ENCODE measurements at places on chromosomes 4 and X.

DNA sequence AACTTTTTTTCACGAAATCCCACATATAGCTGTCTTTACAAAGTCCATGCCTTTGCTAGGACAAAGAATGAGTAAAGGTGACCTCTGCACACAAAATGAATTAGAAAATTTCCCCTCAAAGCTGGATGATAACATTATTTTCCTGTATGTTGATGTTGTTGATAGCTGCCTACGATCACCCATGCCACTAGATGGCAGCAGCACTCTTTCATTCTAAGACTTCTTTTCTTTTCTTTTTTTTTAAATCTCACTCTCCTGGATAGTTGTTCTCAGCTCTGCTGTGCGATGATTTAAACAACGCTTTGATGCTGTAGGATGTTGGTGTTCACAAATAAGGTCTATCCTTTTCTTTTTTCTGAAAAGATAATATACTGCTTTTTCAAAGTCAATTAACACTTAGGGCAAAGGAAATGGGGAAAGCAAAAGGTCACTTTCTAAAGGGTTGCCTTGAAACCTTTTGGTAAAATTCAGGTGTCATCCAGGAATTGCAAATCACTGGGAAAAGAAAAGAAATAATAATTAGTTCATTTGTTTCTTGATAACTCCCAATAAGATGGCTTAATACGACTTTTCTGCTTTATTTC, 266.8 kb downstream of the C4orf33 start:
- no peak overlapping the region for H3K27ac ChIP-seq
- H3K27me3 ChIP-seq = no peaks in the 10 kb centered on the region
- peak; percentile 81 for DNase-seq

- H3K4me3 ChIP-seq = no peak overlapping the region
- peak; percentile 63 for DNase-seq
- no peaks in the 10 kb centered on the region for H3K4me1 ChIP-seq
- H3K27ac ChIP-seq = no peak overlapping the region
- no peaks in the 10 kb centered on the region for H3K27me3 ChIP-seq
- no peaks in the 10 kb centered on the region for H3K36me3 ChIP-seq
Measured at GRCh38 chr4:107736924-107737448, 17.0 kb upstream of the PAPSS1 start.

DNA sequence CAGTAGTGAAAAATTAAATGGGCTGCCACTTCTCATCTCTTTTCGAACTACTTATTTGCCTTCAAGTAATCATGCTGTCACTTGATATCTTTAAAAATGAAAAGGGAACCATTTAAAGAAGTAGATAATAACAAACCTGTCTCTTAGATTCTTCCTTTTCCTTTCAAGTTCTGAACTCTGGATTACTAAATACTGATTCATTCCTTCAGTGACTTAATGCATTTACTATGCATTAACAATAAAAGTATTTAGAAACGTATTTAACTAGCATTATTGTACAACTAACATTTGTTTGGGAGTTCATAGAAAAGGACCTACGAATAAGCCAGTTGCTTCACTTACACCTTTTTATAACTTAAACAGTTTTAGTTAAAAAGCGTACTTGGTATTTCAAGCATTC, 61.1 kb upstream of the RAB33B start:
- no peak overlapping the region for H3K27ac ChIP-seq
- peaks cover 3% of the 10 kb centered on the region for H3K36me3 ChIP-seq
- H3K27me3 ChIP-seq = no peaks in the 10 kb centered on the region
- H3K4me3 ChIP-seq = no peak overlapping the region
- no peak for DNase-seq
- no peaks in the 10 kb centered on the region for H3K4me1 ChIP-seq

DNA sequence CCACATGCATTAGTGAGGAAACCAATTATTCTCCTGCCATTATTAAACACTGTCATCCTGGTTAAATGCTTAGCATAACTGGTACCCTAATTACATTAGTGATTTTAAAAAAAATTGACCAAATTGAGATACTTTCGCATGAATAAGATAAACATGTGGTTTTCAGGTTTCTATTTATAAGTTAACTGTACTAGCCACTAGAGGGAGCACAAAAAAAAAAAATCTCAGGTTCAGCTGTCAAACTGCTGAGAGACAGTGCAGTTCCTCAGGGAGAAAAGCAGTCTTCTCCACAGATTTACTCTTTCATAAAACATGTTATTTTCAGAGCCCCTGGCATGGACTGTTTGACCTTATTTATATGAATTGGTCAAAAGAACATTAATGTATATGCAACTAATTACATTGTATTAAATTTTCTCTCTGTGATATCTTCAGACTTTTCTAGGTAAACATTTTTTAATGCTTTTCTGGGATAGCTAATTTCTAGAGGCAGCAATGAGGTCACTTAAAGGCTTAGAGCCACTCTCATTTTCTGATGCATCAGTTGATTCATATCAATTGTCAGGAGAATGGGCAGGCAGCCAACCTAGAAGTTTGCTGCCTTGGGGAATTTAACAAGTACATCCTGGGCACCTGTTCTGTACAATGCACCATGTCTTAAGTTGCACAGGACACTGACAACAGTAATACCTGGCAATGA, 167.5 kb downstream of the CDS1 start:
- DNase-seq = peak; percentile 11
- no peak overlapping the region for H3K4me3 ChIP-seq
- no peaks in the 10 kb centered on the region for H3K27me3 ChIP-seq
- peaks cover 11% of the 10 kb centered on the region for H3K36me3 ChIP-seq
- H3K4me1 ChIP-seq = no peaks in the 10 kb centered on the region

- no peak overlapping the region for H3K27ac ChIP-seq
- H3K27me3 ChIP-seq = peaks cover 2% of the 10 kb centered on the region
- H3K4me1 ChIP-seq = no peaks in the 10 kb centered on the region
- no peak for DNase-seq
- H3K36me3 ChIP-seq = no peaks in the 10 kb centered on the region
- no peak overlapping the region for H3K4me3 ChIP-seq
Measured at GRCh38 chrX:36950495-36951253, 57.5 kb upstream of the FAM47C start.

DNA sequence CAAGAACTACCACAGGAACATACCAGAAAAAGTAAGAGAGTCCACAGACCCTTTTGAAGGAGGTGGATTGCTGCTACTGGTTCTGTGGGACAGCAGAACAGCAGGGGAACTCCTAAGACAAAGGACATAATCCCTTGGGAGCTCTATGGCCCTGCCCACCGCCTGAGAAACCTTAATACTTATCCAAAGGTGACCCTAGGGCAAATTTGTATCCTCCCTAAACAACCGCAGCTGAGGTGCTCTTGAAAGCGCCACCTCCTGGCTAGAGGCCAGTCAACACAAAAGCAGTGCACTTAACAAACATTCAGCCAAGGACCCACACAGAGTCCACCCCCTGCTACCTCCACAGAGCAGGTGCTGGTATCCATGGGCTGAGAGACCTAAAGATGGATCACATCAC, 136.8 kb downstream of the ADAM29 start:
- H3K4me3 ChIP-seq = no peak overlapping the region
- H3K4me1 ChIP-seq = no peaks in the 10 kb centered on the region
- no peaks in the 10 kb centered on the region for H3K36me3 ChIP-seq
- no peak overlapping the region for H3K27ac ChIP-seq
- no peak for DNase-seq
- no peaks in the 10 kb centered on the region for H3K27me3 ChIP-seq

DNA sequence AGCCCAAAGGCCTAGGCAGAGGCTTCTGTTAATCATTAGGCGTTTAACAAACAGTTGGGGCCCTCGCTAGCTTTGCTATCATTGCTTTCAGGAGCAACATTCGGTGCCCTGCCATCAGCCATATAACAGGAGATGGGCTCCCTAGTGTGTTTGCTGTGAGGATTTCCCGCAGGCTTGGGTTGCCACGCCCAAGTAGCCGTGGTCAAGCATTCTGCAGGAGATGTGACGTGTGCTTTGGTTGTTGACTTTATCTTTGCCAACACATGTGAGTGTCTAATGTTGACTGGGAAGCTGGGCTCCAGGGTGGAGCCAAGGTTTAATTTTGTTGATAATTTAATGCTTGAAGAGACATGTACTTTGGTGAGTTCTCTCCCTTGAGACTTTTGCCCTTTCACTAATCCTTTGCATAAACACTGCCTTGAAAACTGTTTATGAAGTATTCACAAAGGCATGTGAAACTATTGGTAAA, 184.6 kb upstream of the KIT start:
- DNase-seq = no peak
- no peaks in the 10 kb centered on the region for H3K27me3 ChIP-seq
- H3K4me1 ChIP-seq = no peaks in the 10 kb centered on the region

DNA sequence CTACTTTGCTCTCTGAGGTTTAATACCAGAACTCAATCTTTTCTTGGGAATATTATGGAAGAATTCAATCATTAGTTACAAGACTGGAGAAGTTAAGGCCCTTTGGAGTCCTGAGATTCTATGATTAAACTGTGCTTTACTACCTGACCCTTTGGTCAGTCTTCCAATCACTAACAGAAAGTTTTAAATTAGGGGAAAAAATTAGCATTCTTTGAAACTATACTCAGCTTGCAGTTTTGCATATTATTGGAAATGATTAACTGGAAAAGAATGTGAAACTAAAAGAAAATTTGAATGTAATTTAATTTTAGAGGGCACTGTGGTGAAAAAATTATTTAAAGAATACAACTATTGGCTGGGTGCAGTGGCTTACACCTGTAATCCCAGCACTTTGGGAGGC, 18.7 kb upstream of the GPR34 start:
- no peak overlapping the region for H3K4me3 ChIP-seq
- no peak overlapping the region for H3K27ac ChIP-seq
- H3K36me3 ChIP-seq = peaks cover 4% of the 10 kb centered on the region
- DNase-seq = no peak
- H3K4me1 ChIP-seq = no peaks in the 10 kb centered on the region

- no peak for DNase-seq
- no peak overlapping the region for H3K27ac ChIP-seq
- no peak overlapping the region for H3K4me3 ChIP-seq
- peaks cover 52% of the 10 kb centered on the region for H3K36me3 ChIP-seq
- H3K4me1 ChIP-seq = no peaks in the 10 kb centered on the region
Measured at GRCh38 chr4:105257817-105258495, 111.3 kb downstream of the TET2 start.

GRCh38 chr4:184416913-184417734, 57.2 kb downstream of the IRF2 start:
- H3K4me1 ChIP-seq = no peaks in the 10 kb centered on the region

GRCh38 chr4:2370597-2371320, 47.7 kb downstream of the ZFYVE28 start:
- H3K27ac ChIP-seq = no peak overlapping the region
- H3K4me1 ChIP-seq = peaks cover 2% of the 10 kb centered on the region
- H3K4me3 ChIP-seq = peak overlapping the region; percentile 25
- no peaks in the 10 kb centered on the region for H3K36me3 ChIP-seq

DNA sequence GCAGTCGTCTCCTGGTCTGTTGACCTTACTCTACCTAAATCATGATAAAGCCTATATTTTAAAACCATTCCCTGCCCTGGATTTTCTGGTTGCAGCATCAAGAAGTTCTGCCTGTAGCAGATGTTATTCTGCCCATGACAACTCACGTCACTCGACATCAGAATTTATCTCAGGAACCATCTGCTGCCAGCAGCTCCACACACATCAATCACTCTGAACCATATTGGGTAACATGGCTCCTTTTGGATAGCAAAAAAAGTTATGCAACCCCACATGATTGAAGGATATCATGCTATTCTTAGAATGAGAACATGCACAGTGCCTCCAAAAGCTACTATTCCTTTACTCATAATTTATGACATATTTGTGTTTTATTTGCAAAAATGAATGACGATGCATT, 341.4 kb downstream of the DHRSX start:
- H3K27ac ChIP-seq = no peak overlapping the region
- no peaks in the 10 kb centered on the region for H3K36me3 ChIP-seq
- no peaks in the 10 kb centered on the region for H3K4me1 ChIP-seq
- no peak for DNase-seq
- no peak overlapping the region for H3K4me3 ChIP-seq

DNA sequence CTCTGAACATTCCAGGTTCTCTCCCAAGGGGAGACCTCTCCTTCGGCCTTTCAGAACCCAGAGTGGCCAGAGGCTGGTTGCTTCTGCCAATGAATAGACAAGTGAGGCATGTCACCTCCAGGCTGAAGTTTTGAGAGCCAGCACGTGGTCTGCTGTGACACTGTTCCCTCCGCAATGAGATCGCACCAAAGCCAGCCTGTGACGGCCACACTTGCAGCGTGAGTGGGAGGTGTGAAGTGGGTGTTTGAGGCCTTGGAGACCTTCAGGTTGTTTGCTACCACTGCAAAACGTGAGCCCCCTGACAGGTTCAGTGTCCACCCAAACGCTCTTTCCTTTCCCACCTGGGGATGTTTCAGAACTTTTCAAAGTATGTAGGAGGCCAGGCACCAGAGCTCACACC, 81.0 kb downstream of the WFS1 start:
- H3K36me3 ChIP-seq = no peaks in the 10 kb centered on the region
- H3K4me1 ChIP-seq = no peaks in the 10 kb centered on the region
- peaks cover 36% of the 10 kb centered on the region for H3K27me3 ChIP-seq

DNA sequence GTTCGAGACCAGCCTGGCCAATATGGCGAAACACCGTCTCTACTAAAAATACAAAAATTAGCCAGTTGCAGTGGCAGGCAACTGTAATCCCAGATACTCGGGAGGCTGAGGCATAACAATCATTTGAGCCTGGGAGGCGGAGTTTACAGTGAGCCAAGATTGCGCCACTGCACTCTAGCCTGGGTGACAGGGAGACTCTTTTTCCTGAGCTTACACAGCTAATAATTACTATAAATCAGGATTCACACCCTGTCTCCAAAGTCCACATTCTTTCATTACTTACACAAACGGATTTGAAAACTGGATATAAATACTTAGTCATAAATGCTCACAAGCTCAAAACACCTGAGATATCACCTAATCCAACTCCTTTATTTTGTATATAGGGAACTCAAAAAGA, 151.6 kb downstream of the LRBA start:
- H3K4me1 ChIP-seq = no peaks in the 10 kb centered on the region
- no peak overlapping the region for H3K4me3 ChIP-seq
- no peaks in the 10 kb centered on the region for H3K36me3 ChIP-seq
- no peaks in the 10 kb centered on the region for H3K27me3 ChIP-seq
- DNase-seq = no peak

GRCh38 chr4:184568770-184569169, 80.5 kb downstream of the CASP3 start:
- DNase-seq = no peak
- H3K27me3 ChIP-seq = no peaks in the 10 kb centered on the region
- H3K4me1 ChIP-seq = no peaks in the 10 kb centered on the region
- no peak overlapping the region for H3K4me3 ChIP-seq
- H3K27ac ChIP-seq = no peak overlapping the region

DNA sequence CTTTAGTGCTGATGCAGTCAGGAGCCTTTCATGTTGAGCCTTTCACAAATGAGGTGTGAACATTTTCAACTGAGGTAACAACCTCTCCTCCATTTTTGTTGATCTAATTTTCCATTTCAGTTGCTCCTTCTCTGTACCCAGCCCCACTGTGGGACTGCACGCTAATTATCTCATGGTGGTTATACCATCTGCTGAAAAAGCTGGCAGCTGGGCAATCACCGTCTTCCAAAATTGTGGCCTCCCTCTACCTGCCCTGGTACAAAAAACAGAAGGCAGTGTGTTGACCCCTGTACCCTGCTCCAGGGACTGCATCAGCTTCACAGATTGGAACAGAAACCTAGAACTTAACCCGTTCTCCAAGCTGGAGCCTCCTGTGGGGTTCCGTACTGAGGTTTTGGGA, 72.4 kb upstream of the LONRF3 start:
- H3K27me3 ChIP-seq = no peaks in the 10 kb centered on the region
- H3K4me3 ChIP-seq = no peak overlapping the region
- H3K27ac ChIP-seq = no peak overlapping the region
- DNase-seq = no peak
- no peaks in the 10 kb centered on the region for H3K4me1 ChIP-seq
- no peaks in the 10 kb centered on the region for H3K36me3 ChIP-seq

Measured in neuronal stem cell (in vitro differentiated cells).